ENCODE measurements at places on chromosomes 7 and 10.

GRCh38 chr10:132452651-132453469 lies 55.9 kb downstream of the PWWP2B start:
- DNase-seq = peak; percentile 34

- no peak for DNase-seq
Observed at GRCh38 chr10:43199684-43200537, 61.7 kb downstream of the CSGALNACT2 start.

- DNase-seq = no peak
Observed at GRCh38 chr7:15279640-15280039, 282.2 kb downstream of the AGMO start.

- no peak for DNase-seq
Observed at GRCh38 chr7:26590709-26591108, 273.7 kb downstream of the SKAP2 start.

GRCh38 chr7:77794000-77794399 lies 4.2 kb downstream of the TMEM60 start:
- DNase-seq = no peak

DNA sequence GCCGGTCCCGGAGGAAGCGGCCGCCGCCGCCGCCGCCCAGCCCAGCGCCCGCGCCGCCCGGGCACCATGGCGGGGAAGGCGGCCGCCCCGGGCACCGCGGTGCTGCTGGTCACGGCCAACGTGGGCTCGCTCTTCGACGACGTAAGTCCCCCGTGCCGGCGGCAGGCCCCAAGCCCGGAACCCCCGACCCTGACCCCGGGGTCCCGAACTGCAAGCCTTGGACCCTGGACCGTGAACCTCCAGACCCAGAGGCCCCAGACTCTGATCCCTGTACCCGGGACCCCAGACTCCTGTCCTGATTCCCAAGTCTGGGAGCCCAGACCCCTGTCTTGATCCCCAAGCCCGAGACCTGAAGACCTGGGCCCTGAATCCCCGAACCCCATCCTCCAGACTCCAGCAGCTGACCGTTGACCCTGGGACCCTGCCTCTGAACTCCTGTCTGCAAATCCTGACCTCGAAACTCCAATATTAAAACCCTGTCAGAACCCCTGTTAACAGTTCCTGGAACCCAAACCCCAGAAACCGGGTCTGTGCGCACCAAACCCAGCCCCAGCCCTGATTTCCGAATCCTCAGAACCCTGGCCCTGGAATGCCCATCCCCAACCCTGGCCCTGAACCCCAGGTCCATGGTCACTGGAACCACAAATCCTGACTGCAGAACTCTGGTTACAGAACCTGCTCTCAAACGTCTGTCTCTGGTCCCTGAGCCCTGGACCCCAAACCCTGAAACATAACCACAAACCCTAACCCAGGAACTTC lies 623 bp downstream of the INPP5A start:
- no peak for DNase-seq

DNA sequence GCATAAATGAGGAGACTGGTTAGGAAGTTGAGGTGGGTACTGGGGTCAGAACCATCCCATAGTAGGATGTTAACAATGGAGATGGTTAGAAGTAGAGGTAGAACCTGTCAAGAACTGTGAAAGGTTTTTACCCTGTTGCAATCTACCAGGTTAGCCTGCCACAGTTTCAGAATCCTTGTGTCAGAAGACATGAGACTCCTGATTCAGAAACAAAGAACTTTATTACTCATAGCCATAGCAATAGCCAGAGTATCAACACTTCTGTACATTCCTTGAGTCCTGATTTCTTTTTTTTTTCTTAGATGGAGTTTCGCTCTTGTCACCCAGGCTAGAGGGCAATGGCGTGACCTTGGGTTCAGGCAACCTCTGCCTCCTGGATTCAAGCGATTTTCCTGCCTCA lies 200.9 kb downstream of the GRM3 start:
- no peak for DNase-seq

GRCh38 chr10:9508606-9509005 lies 1454.1 kb downstream of the GATA3 start:
- DNase-seq = no peak

DNA sequence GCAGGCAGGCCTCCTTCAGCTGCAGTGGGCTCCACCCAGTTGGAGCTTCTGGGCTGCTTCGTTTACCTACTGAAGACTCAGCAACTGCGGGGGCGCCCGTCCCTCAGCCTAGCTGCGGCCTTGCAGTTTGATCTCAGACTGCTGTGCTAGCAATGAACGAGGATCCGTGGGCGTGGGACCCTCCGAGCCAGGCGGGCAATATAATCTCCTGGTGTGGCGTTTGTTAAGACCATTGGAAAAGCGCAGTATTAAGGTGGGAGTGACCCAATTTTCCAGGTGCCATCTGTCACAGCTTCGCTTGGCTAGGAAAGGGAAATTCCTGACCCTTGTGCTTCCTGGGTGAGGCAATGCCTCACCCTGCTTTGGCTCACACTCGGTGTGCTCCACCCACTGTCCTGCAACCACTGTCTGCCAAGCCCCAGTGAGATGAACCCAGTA lies 159.2 kb upstream of the FOXP2 start:
- no peak for DNase-seq

- DNase-seq = peak; percentile 36
Observed at GRCh38 chr10:29806350-29806788, 171.6 kb upstream of the SVIL start.

- no peak for DNase-seq
Observed at GRCh38 chr10:86385806-86386205, 19.2 kb upstream of the GRID1 start.

DNA sequence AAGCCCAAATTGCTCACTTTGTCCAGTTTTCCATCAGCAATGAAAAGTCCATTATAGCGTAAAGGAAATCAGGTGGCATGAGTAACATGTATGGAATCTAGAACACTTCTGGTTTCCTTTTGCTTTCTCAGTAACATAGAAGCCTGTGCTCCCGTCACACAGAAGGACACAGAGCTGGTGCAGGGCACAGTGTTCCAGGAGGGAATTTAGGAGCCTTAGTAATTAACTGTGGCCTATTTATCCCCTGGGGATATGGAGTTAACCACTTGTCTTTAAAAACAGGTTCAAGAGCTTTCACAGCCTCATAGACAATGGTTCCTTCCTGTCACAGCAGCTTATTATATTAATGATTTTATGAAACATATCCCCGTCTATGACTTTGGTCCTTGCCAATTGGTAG lies 189.9 kb downstream of the NEBL start:
- DNase-seq = no peak

GRCh38 chr7:129778770-129779601 lies 167.5 kb downstream of the NRF1 start:
- DNase-seq = no peak

DNA sequence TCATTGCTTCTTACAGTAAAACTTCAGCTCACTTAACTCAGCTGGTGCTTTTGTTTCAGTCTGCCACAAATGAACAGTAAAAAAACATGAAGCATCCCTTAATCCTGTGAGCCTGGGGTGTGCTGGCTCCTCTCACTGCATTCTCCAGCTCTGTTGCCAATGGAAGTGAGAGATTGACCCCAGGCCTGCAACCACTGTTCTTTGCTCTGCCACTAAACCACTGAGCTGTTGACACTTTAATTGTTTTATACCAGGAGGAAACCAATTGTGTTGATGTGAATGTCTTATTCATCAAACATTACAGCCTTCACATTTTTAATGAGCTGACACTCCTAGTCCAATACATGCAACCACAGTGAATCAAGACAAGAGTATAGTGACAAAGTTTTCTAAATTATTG lies 69.4 kb upstream of the FZD1 start:
- DNase-seq = no peak

- DNase-seq = peak; percentile 85
Observed at GRCh38 chr7:137454767-137455166, 111.2 kb upstream of the PTN start.

GRCh38 chr10:21954132-21954531 lies 49.4 kb downstream of the DNAJC1 start:
- no peak for DNase-seq

DNA sequence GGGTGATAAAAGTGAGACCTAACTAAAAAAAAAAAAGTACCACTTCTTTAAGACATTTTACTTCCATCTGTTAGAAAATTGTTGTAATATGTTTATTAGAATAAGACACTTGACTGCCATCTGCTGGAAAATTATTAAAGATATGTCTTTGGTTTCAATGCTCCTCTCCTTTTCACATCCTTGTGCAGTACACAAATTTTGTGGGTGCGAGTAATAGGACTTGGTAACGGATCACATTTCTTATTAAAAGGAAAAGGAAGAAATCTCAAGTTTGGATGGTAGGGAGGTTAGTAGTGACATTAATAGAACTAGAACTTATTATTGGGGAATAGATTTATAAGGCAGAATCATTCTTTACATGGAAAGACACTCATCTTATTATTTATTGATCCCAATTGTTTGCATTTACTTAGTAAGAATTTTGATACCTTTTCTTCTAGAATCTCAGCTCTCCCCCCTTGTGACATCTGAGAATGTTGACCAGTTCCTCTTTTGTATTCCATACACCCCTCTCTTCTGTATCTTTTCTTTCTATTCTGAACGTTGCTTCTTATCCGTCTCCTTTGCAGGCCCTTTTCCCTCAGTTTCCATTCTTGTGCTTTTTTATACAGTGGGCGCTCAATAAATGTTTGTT lies 43.0 kb upstream of the RPA3 start:
- DNase-seq = peak; percentile 75

DNA sequence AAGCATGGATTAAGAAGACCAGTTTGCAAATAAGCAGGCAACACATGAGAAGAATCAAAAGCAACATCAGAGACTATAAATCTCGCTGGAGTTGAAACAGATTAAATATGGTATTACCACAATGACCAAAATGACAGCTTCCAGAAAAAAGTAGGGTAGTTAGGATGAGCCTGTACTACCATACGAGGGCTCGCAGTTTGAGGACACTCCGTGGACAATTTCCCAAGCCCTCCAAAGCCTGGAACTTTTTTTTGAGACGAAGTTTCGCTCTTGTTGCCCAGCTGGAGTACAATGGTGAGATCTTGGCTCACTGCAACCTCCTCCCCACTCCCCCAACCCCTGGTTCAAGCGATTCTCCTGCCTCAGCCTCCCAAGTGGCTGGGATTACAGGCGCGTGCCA lies 1.0 kb downstream of the LRRC17 start:
- no peak for DNase-seq

DNA sequence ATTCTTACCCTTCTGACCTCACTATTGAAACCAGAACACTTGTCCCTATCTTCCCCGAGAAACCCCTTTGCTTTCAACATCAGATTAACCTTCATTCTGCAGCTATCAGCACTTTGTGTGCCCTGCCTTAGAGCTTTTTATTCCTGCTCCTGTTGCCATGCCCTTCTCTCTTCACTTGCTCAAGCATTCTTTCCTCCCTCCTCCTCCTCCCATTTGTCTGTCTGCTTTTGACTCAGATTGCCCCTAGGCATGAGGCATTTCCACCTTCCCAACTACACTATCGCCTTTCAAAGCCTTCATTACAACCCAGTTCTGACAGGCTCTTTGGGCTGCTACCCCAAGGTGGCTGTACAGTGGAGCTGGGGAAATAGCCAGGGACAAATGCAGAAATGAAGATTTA lies 143.3 kb downstream of the SLC25A13 start:
- no peak for DNase-seq

- DNase-seq = peak; percentile 19
Observed at GRCh38 chr7:95531605-95532219, 46.0 kb downstream of the ASB4 start.

DNA sequence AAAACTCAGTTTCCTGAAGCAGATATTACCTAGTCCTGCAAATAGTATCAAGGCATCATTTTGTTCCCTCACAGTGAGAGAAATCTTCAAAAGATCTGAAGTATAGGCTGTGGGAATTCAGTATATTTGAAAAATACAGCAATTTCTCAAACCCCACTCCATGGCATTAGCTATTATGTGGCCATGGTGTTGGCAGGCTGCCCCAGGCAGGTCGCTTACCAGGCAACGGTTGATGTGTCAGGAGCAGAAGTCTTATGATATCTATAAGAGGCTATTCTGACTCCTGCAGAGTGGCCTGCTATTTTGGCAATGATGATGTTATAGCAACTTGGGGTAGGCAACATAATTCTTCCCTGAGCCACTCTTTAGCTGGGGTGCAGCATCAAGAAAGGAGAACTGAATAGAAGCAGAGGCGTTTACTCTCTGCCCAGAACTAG lies 187.9 kb downstream of the PLXDC2 start:
- peak; percentile 39 for DNase-seq

DNA sequence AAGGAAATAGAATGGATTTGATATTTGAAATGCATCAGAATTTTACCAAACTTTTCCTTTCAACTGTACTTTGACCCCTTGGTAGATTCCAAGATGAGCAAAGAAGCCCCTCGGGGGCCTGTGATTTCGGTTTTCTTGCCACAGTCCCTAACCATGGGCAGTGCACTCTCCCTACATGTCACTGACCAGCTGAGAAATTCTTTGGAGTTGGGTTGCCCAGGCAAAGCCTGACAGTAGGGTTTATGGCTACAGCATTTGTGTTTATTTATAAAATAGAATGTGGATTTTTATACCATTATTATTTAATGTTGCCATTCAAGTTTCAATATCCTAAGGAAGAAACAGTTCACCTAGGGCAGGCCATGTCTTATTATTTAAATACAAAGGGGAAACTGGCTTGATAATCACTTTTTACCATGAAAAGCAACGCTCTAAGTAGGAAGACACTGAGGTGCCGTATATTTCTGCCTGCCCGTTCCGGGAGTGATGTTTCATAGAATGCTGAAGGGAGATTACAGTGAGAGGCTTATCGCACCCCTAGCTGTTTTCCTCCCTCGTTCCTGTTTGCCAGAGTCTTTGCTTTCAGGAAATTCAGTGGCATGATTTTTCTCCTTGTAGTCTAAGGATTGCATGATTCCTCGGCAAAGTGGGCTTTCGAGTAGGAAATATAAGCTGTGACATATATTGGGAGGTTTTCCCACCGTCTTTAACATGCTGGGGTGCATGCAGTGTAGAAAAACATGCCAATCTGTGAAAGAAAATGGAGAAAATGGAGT lies 35.8 kb downstream of the WIPF3 start:
- DNase-seq = no peak

- DNase-seq = peak; percentile 21
Observed at GRCh38 chr7:42548816-42549611, 312.0 kb upstream of the GLI3 start.

- no peak for DNase-seq
Observed at GRCh38 chr7:98970805-98971204, 92.5 kb downstream of the TRRAP start.

Data from fibroblast of mammary gland (primary cell).